MG63 (cell line): ENCODE measurements at places on chromosomes 2 and 18.

DNA sequence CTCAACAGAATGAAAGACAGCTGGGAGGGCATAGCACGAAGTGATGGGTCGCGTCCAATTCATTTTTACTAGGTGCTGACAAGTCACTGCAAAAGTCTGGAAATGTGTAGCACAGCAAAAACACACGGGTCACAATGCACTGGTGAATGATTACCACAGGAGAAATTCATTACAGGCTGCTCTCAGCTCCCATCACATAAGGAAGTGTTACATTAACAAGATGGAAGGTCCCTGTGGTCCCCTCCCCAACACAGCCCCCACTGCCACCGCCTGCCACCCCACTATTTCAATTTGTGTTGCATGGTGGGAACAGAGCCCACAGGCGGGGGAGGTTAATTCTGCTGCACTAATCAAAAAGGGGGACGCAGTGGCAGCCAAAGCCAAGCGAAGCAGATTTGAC is 122.8 kb downstream of the NRP2 start:
- DNase-seq = no peak

DNA sequence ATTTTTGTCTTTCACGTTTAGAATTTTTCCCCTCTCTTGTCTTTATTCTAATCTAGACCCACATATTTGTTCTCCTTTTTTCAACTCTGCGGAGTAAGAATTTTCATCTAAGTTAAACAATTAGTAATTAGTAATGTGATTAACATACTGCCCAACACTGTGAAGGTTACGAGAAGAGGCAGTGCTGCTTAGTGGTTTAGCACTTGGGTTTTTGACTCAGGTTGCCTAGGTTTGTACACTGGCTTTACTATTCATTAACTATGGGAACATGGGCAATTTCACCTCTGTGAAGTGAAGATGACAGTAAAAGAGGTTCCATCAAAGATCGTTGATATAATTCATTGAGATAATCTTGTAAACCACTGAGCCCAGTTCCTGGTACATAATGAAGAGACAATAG is 82.2 kb upstream of the PNPT1 start:
- no peak for DNase-seq

DNA sequence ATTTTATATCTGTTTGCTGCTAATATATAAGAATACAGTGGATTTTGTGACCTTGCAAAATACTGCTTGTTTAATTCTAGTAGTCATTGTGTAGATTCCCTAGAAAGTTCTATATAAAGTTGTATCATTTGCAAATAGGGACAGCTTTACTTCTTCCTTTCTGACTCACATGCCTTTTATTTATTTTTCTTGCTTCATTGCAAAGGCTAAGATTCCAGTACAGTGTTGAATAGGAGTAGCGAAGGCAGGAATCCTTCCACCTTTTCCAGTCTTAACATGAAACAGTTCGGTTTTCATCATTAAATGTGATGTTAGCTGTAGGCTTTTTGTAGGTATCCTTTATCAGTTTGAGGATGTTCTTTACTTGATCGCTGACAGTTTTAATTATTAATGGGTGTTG is 58.1 kb downstream of the DGKD start:
- DNase-seq = no peak

DNA sequence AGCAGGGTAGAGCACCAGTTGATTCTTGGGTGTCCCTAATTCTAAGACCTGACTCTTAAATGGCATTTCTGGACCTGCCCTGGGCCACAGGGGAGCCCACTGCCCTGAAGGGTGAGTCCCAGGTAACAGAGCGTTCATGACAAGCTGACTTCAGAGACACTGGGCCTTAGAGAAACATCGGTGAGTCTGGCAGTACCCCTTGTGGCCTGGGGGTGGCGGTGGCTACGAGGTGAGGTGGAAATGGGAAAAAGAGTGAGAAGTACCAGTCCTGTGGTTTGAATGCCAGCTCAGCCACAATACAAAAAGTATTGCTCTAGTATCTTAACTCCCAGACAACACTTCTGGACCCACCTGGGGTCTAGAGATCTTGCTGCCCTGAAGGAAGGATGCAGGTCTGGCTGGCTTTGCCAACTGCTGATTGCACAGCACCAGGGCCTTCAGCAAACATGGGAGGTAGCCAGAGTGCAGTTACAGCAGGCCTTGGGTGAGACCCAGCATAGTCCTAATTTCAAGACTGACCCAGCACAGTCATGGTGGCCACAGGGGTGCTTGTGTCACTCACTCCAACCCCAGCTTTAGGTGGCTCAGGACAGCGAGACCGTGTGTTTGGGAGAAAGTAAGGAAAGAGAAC is 44.5 kb downstream of the USP34 start:
- DNase-seq = peak; percentile 37

DNA sequence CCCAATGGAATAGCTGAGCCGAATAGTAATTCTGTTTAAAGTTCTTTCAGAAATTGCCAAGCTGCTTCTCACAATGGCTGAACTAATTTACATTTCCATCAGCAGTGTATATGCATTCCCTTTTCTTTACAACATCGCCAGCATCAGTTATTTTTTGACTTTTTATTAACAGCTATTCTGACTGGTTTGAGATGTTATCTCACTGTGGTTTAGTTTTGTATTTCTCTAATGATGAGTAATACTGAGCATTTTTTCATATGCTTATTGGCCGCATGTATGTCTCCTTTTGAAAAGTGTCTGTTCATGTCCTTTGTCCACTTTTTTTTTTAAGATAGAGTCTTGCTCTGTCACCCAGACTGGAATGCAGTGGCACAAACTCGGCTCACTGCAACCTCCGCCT is 100.7 kb downstream of the C2orf74 start:
- DNase-seq = no peak

GRCh38 chr2:124024561-124025170 is 421 bp upstream of the CNTNAP5 start:
- no peak for DNase-seq

- no peak for DNase-seq
These were observed 141.3 kb downstream of the NCK2 start for GRCh38 chr2:105886029-105886454.

GRCh38 chr2:77834360-77835002 is 312.3 kb upstream of the LRRTM4 start:
- no peak for DNase-seq

- no peak for DNase-seq
These were observed 822 bp downstream of the GDF7 start for GRCh38 chr2:20667531-20668401.

DNA sequence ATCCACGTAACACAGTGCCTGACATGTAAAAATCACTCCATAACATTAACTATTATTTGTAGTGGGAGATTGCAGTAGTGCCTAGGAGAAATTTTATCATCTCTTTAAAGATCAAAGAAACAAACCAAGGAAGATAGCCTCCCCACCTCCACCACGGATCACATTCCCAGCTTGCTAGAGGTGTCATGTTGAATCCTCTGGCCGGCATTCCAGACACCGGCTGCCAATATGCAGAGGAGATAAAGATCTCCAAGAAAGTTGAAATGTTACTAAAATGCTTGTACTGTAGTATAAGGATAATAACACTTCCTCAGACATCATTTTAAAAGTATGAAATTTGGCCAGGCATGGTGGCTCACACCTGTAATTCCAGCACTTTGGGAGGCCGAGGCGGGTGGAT is 6.1 kb upstream of the ATG16L1 start:
- no peak for DNase-seq

DNA sequence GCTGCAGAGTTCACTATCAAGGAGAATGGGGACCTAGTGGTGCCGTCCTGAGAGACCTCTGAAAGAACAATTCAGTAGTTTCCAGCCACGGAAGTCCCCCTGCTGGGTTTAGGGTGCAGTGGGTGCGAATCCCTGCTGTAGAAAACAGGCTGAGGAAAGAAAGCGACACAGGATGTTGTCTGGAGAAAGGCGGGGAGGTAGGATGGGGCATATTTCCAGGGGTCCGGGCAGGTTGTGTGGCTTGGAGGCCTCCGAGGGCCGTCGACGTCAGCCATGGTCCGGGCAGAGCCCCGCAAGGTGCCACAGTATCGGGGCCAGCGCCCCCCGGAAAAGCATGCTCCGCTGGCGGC is 807 bp upstream of the CREB1 start:
- peak; percentile 59 for DNase-seq

GRCh38 chr2:222651718-222652418 is 4.0 kb downstream of the FARSB start:
- DNase-seq = no peak

DNA sequence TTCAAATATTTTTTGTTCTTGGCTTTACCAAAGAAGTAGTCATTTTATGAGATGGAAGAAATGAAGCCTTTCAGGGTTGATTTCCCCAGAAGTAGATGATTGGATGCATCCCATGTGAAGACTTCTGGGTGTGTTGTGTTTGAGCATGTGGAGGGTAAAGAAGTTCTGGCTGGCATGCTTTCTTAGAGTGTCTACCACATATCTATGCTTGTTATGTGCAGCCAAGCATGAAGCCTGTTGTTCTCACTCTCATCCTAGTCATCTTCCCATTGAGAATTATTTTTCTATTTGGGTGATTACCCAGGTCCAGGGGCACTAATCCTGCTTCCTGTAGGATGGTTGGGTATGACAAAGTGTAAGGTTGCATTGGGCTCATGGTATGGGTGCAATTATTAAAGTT is 472.9 kb downstream of the PTPRM start:
- DNase-seq = no peak

GRCh38 chr2:49515996-49516782 is 361.9 kb upstream of the FSHR start:
- no peak for DNase-seq

DNA sequence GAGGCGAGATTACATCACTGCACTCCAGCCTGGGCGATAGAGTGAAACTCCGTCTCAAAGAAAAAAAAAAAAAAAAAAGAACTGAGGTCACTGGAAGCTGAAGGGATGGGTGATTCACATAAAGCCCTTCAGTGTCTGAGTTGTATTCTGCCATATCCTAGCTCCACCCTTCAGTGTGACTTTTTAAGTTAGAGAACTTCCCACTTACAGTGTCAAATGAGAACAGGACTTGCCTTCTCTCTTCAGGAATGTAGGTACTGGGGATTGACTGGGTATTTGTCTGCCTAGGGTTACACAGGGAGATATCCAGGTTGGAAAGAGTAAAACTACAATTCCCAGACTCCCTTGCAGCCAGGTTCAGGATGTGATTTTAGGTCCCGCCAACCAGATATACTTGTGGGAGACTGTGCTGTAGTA is 37.9 kb downstream of the EHD3 start:
- no peak for DNase-seq

DNA sequence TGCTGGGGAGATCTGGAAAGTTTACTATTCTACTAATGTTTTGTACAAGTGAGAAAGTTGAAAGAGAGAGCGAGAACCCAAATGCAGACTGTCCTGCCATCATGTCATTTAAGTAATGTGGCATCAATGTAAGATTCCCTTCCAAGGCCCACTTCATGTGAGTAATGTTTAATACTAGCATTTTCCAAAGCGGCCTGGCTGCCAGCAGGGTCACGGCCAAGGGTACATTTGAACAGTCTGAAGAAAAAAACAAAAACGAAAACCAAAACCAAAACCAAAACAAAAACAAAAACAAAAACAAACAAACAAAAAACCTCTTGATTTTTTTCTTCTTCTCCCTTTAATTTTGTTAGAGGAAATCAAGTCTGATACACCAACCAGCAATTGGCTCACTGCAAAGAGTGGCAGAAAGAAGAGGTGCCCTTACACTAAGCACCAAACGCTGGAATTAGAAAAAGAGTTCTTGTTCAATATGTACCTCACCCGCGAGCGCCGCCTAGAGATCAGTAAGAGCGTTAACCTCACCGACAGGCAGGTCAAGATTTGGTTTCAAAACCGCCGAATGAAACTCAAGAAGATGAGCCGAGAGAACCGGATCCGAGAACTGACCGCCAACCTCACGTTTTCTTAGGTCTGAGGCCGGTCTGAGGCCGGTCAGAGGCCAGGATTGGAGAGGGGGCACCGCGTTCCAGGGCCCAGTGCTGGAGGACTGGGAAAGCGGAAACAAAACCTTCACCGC is 2.2 kb downstream of the HOXD10 start:
- DNase-seq = no peak

DNA sequence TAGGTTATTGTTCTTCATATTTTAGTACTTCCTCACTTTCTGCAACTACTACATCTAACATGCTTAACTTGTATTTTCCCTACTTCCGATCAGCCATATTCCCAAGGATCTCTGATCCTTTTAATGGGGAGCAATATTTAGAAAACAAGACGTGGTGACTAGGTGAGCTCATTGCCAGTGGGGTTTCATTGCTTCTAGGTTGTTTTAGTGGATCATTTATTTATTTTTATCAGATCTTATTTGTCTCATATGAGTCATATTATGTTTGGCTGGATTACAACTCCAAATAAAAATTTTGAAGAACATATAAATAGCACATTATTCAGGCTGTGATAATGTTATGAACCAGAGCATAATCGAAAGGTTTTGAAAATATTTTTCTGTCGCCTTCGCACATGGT is 480.9 kb upstream of the TMEFF2 start:
- peak; percentile 19 for DNase-seq
